ENCODE measurements at places on chromosomes 1 and 21.

DNA sequence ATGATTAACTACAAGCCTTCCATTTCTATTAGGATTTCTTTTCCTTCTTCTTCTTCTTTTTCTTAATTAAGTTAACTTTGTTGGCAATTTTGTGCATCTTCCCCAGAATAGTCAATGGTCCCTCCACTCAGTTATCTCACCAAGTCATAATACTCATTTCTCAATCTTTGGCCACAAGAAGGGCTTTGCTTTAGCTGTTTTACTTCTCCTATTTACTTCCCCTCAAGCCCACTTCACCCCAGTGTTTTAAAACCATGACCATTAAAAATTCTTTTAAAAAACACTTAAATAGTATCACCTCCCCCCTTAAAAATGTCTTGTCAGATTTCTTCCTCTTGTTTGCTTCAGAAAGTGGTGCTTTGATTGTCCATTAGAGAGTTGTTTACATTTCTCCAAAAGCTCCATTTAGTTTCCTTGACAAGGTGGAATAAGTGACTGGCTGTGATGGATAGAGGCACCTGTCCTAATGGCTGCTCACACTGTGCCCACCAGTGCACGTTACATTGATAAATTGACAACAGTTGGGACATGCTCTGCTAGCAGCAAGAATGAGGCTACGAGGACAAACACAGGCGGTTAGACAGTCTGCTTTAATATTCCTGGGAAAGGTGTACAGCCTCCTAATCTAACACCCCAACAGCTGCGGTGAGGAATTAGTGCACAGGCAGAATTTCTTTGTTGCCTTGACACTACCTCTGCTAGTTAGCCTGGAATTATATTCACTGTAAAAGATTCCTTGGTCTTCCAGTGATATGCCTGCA is 354.7 kb downstream of the LMO4 start:
- DNase-seq = no peak

DNA sequence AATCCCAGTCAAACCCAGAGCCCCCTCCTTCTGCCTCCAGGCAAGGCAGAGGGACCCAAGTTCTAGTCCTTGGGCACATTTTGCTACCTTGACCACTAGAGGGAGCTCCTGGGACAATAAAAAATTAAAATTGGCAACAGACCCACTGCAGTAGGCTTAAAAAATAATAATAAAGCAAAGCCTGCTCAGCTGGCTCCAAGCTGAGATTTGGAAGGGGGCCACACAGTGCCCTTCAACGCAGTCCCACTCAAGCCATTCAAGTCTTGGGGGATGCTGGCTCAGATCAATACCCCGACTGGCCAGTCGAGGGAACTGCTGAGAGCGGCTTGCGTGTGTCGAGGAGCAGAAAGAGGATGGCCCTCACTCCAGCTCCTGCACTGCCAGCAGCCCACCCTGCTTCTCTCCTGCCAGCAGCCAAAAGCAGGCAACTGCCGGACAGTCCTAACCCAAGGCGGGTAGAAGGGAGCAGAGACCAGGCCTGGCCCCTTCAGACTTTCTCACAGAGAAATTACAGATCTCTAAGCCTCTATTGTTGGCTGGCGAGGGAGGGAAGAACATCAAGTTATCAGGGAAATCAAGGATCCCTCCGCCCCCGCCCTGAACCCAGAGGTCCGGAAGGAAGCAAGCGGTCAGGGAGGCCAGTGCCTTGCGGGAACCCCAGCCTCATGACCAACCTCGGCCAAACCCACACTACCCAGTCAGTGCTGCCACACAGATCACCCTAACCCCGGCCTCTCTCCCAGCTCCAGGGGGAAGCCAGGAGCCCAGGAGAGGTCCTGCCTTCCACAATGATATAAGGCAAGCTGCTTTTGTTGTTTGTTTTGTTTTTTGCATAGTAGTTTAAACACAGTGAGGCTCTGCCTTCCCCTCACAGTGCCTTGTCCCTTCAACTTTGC is 4.9 kb upstream of the ALDH4A1 start:
- DNase-seq = no peak

DNA sequence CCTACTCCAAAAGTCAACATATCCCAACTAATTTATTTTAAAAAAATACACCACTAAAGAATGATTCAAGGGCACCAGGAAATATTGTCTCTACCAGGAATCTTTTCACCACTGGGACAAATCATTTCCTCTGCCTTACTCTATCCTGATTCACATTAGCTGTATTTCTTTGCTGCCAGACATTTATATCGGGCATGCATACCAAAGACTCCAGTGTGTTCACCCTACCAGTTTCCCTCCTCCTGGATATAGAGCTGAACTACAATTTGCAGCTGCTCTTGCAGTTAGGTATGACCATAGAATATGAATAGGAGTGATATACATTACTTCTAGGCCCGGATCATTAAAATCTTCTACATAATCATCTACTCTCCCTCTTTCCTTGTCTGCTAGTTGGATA is 7.6 kb downstream of the KCNJ6 start:
- no peak for DNase-seq

- peak; percentile 55 for DNase-seq
These were observed 39.0 kb upstream of the CADM3 start for GRCh38 chr1:159132271-159132881.

Data from activated CD8-positive, alpha-beta memory T cell treated with anti-CD3 and anti-CD28 coated beads for 1 hour (primary cell).